ENCODE measurements at places on chromosomes 1 and 21.

DNA sequence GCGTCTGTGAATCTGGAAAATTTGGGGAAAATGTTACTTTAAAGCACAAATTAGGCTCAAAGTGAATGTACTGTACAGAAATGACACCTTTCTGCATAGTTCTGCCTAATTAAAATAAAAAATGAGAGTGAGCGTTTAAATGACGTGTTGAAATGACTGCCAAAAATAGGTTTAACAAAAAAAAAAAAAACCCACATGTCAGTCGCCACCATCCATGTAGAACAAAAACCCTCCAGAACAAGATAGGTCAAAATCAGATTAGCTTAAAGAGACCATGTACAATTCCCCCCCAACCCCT lies 745 bp downstream of the PARP1 start:
- no peak for DNase-seq

DNA sequence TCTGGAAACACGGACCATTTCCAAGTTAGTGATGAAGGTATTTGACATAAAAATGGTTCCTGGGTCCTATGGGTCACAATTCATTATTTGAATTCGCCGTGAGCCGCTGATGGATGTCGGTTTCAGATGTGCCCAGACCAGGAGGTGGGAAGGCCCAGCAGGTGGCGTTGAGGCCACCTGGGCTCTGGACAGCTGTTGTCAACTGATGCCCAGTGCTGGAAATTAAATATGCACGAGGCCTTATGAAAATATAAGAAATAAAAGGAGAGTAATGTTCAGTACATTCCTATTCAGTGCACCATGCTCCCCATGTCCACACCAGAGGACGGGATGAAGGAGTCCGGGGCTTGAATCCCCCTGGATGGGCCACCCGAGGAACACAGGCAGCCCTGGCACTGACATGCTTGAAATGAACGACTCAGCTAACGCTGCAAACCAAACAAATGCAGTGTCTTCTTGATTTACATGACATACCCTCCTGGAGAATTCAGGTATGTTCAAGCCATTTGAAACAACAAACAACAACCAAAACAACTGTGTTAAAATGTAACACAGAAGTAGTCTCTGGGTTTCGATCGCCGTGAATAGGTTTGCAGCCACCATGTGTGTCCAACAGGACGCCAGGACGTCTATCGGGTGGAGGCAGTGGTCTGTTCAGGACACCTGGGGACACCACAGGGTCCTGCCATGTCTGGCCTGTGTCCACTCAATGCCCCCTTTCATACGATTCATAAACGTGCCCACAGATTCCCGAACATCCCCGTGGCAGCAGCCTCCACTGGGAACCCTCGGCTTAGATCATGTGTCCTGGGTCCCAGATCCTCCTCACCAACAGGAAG lies 6.1 kb downstream of the TFF3 start:
- no peak for DNase-seq

- DNase-seq, result no peak
These were observed 2.7 kb downstream of the GLIS1 start for GRCh38 chr1:53736290-53736689.

DNA sequence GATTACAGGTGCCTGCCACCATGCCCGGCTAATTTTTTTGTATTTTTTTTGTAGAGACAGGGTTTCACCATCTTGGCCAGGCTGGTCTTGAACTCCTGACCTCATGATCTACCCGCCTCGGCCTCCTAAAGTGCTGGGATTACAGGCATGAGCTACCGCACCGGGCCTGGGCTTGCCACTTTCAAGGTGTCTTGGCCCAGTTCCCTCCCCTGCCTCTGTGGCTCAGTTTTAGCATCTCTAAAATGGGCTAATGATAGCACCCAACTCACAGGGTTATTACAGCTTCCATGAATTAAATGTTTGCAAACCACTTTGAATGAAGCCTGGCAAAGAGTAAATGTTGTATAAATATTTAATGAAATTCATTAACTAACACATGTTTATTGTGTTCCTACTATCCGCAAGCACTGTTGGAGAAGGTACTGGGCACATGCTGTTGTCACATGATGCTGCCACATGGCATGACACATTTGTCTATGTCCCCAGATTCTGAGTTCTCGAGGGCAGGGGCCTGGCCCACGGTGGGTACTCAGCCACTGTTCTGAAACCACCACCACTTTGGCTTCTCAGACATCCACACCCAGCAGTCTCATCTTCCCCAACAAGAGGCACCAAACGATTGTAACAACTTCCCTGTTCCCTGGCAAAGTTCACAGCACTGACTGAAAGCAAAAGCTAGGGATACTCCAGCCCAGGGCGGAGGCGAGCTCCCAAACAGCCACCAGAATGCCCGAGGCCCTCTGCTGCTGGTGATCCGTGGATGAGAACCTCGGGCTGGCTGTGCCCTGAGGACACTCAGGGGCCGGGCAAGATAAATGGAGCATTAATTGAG lies 9.7 kb downstream of the IFFO2 start:
- no peak for DNase-seq

DNA sequence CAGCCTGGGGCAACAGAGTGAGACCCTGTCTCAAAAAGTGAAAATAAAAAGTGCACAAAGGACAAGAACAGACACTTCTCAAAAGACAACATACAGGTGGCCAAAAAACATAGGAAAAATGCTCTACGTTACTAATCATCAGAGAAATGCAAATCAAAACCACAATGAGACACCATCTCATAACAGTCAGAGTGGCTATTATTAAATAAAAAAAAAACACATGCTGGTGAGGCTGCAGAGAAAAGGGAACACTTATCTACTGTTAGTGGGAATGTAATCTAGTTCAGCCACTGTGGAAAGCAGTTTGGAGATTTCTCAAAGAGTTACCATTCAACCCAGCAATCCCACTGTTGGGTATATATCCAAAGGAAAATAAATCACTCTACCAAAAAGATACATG lies 173.2 kb downstream of the SMYD3 start:
- DNase-seq, result no peak

DNA sequence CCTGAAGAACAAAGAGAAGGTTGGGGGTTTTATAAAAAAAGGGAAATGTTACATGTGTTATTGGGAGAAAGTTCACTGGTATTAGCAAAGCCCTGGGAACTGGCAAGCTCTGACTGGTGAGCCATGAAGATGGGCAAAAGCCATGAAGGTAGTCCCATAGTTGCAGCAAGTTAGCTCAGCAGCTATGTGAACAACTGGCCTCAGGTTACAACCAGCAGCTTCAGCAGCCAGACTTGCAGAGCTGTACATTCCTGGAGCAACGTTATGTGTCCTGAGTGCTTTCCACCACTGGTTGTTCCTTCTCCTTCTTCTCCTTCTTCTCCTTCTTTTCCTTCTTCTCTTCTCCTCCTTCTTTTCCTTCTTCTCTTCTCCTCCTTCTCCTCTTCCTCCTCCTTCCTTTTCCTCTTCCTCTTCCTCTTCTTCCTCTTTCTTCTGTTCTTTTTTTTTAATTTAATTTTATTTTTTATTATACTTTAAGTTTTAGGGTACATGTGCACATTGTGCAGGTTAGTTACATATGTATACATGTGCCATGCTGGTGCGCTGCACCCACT lies 56.1 kb upstream of the TLR5 start:
- no peak for DNase-seq

GRCh38 chr1:3038113-3038551 lies 16.9 kb downstream of the ACTRT2 start:
- no peak for DNase-seq

DNA sequence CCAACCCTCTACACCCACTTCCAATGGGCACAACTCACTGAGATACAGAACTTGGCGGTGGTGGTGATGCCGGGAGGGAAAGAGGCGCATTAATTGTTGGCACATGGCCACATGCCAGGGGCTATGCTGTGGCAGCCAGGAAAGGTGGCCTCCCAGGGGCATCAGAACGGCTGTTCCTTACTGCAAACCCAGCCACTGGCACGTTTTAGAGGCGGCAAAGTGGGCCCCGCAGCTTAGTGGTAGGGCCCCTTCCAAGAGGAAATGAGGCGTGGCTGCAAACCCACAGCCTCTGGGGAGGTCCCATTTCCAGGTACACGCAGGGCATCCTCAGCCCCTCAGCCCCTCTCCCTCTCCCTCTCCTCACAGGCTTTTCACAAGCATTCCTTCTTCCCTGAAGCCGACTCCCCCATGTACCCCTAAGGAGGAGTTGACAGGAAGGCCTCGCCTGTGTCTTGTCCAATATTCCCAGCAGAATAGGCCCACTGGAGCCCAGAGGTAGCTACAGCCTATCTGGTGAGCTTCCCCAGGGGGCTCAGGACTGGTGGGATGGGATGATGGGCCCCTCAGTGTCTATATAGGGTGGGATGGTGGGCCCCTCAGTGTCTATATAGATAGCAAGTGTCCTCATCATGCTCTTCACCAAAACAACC lies 166.2 kb downstream of the CLIC6 start:
- DNase-seq, result no peak

DNA sequence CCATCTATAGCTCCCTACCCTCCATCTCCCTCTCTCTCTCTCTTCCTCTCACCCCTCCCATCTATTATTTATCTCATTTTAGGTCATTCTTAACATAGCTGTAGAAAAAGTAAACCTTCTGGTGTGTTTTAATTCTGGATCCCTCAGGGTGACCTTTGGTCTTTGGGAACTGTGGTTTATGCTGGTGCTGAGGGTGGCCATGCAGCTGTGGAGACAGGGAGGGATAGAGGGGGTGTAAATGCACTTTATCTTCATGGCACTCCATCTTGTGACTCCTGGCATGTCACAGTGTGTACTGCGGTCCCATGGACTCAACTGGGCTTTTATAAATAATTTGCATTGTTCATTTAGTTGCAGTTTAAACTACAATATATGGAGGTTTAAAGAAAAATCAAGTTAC lies 50.2 kb upstream of the RUNX1 start:
- DNase-seq, result no peak

- DNase-seq, result no peak
These were observed 186.6 kb downstream of the KAZN start for GRCh38 chr1:14784790-14785773.

- DNase-seq, result no peak
These were observed 70.5 kb downstream of the CD2 start for GRCh38 chr1:116824631-116825206.
